ENCODE measurements at places on chromosomes 7 and 10.

DNA sequence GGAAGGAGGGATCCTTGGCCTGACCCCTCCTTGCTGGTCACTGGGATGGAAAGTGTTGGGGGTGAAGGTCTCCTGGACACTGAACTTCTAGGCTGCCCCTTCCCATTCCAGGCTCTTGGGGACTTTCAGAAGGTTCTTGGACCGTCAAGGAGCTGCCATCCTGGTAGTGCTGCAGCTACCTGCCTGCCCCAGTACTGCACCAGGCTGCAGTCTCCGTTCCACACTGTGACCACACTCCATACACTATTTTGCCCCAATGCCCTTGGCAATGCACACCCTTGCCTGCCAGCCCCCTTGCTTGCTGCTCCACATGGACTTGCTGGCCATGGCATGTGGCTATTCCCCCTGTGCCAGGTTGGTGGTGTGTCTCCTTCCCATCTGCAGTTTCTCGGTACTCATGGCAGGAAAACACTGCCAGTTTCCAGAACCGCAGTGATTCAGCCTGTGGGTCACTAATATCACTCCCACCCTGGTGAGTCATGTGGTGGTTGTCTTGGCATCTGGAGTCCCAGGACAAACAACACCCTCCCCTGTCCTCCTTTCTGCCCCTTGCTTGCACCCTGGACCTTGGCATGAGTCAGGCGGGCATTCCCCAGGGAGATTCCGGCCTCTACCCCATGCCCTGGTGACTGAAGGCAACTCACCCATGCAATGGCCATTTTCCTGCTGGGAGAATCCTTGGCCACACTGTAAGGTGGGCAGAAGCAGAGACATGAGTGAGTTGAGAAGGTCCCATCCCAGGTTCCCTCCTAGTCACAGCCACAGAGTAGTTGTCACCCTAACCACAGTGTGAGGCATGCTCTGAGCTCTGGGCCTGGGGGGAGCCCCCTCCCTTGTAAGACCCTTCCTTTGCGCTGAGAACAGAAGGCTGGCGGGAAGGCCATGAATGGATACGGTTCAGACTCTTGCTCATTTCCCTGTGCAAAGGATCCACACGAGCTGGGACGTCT lies 32.8 kb downstream of the GOLGA7B start:
- DNase-seq, result no peak

- DNase-seq, result no peak
Observed at GRCh38 chr10:3886641-3887251, 101.7 kb upstream of the KLF6 start.

- DNase-seq, result no peak
Observed at GRCh38 chr7:84247591-84247990, 53.0 kb upstream of the SEMA3A start.

DNA sequence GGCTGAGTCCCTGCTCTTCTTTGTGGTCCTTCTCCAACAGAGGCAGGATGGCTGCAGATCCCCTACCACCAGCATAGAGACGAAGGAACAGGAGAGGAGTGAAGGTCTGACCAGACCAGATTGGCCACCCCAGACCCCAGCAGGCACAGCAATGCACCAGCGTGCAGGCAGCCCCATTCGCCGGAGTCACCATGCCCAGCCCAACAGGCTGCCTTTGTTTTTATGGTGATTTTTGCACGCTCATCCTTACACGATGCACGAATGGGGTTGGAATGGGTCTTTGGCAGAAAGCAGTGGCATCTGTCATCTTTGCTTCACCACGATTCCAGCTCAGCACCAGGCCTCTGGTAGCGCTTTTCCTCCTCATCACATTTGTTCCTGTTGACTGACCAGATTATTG lies 427.6 kb downstream of the INHBA start:
- no peak for DNase-seq

All from activated CD4-positive, alpha-beta T cell treated with anti-CD3 and anti-CD28 coated beads, Interleukin-2, Interleukin-4, amounts not matched to agents 100 ng/mL and 50 ng/mL, durations not matched to agents 16 hours and 8 hours (primary cell).